Naive thymus-derived CD8-positive, alpha-beta T cell (primary cell): ENCODE measurements at places on chromosomes 4 and X. TPM values are rescaled to one million over a fixed set of nuclear protein-coding genes. Genes with fewer than 3 reads are reported as not detected.
A peak's percentile ranks its signal among the peaks of the same experiment; 100 is the strongest.

- no peak for DNase-seq
Observed at GRCh38 chr4:114109776-114110175, 130.3 kb upstream of the ARSJ start.

- no peak for DNase-seq
Observed at GRCh38 chrX:79368441-79368840, 1.3 kb upstream of the ITM2A start.

DNA sequence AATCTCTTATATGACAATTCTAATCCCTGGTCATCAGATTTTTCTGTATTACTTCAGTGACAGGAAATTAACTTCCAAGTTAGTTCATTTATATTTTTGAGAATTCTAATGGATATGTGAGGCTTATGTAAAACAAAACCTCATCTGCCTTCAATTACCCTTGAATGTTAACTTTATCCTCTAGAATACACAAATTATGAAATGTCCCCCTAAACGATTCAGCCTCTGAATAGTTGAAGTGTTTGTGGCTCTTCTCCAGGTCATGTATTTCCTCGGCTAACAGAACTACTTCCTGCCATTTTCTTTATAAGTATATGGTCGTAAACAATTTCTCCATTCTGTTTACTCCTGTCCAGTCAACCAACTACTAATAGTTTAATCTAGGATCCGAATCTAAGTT is 401.3 kb downstream of the PCDH10 start:
- no peak for DNase-seq

DNA sequence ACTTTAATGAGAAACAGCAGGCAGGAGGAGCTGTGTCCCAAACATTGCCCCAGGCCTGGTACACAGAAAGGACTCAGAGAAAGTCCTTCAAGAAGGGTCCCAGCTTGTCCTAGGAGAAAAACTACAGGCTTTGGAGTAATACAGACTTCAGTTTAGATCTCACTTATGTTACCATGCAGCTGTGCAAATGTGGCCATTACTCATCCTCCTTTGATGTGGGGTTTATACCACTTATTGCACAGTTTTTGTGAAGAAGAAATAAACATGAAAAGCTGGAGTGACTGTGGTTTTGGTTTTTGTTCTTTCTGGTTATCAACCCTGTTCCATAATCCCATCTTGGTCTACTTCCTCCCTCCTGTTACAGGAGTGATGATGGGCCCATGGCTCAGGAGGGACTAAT is 8.1 kb upstream of the CYTL1 start:
- DNase-seq: no peak

GRCh38 chr4:7375427-7375826 is 59.3 kb downstream of the PSAPL1 start:
- no peak for DNase-seq

- no peak for DNase-seq
Observed at GRCh38 chr4:25223802-25224375, 9.9 kb upstream of the PI4K2B start.

DNA sequence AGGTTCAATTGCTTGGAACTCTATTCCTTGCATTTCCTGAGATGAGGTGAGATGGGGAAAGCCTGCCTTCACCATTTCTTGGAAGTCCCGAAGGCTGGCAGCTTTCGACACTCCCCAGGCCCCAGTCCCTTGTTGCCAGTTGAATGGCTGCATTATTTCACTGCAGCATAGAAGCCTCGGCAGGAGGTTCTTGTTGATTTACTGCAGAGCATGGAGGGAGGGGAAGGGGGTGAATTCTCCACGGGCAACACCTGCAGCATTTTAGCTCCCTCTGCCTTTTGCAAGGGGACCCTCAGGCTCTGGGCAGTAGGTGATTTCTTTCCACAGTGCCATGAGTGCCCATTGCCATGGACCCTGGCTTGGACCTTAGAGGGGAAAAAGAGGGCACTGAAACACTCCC is 10.7 kb upstream of the BCLAF3 start:
- DNase-seq: no peak

DNA sequence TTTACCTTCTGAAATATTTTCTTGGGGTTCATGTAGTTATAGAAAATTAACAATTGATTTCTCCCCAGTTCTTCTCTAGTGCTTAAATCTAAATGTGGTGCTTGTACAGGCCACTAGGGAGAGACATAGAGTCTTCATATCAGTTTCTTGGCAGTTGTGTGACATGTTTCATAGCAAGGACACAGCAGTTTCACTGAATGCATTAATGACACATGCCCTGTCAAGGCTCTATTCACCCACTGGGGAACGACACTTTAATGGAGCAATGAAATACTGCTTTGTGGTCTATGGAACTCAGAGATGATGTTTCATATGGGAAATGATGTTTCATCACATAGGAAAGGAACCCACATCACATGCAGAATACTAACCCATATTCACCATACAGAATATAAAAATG is 2.8 kb downstream of the VEGFC start:
- DNase-seq: no peak

DNA sequence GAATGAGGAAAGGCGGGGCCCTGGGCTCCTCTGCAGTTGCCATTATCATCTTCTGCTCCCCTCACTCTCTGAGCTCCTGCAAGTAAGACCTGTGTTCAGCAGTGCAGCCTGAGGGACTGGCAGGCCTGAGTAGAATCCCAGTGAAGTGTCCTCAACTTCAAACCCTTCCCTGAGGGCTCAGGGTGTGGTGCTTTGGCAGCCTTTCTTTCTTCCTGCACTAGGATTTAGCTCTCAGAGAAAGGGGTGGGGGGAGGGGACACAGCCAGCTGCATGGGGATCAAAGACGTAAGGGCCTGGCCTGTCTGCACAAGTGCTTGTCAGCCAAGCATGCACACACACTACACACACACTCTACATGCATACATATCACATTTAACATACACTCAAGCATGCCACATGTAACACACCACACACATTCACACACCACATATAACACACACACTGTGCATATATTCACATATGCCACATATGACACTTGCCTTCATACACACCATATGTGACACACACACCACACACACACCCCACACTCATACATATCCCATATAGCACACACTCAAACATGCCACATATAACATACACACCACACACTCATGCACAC is 223.4 kb upstream of the RPL34 start:
- no peak for DNase-seq

DNA sequence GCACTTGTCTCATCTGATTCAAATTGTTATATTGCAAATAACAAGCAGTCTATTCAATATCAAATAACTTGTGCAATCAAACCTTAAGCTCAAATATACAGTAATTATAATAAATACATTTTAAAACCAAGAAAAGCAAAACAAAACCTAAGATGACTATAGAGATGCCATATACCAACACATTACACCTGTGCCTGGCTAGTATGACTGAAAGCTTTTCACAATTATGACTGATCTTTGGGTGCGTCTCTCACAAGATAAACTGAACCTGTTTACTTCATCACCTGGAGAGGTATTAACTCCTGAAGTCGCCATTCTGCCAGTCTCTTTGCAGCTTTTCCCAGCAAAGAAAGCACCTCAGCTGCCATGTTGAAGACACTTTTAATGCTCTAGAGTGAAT is 41.3 kb downstream of the ACSL4 start:
- DNase-seq: no peak

- DNase-seq: no peak
Observed at GRCh38 chrX:31268359-31268758, 196.5 kb upstream of the FTHL17 start.

DNA sequence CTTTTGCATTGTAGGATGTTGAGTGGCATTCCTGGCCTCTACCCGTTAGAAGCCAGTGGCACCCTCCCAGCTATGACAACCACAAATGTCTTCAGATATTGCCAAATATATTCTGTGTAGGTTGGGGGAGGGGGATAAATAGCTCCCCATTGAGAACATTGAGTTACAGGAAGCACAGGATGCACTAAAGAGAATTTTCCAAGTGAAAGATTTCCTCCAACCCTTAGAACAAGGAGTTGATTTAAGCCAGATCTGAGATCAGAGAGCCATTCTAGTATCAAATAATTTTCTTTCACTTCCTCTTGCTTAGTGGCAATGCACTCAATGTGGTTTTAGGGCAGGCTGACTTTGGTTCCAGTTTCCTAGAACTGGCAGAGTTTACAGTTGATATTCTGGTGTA is 436.6 kb downstream of the C4orf33 start:
- no peak for DNase-seq

GRCh38 chr4:183097231-183098018 is 1.6 kb upstream of the WWC2 start:
- DNase-seq: peak; percentile 2

The EMCN gene
- total RNA-seq: not detected

The BST1 gene
- 0.42 TPM for total RNA-seq

The RRH gene
- total RNA-seq: 0.42 TPM

The AMOT gene
- 2.7 TPM for total RNA-seq
